Activated T-helper 2 cell treated with anti-CD3 and anti-CD28 coated beads, Interferon-gamma antibody, Interleukin-2, Interleukin-4, amounts not matched to agents 10 μg/mL and 5 μg/mL and 100 μg/mL, durations not matched to agents 14 hours and 24 hours and 36 hours (primary cell): ENCODE measurements at places on chromosomes 5 and 9.

DNA sequence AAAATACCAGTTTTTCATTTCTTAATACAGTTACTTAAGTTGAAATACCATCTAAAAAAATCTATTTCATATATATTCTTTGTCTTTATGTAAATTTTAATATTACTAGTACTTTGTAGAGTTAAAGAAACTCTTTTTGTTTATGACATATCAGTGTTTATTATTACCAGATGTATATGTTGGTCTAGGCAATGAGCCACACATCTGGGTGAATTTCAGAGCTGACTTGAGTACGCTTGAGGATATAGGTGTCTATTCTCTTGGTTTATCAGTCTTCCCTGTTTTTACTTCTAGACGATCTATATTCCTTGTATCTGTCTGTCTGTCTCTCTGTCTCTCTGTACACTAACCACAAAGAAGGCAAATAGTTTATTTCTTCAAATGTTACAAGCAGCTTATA, 2.9 kb downstream of the SMAD5 start:
- DNase-seq = no peak

- DNase-seq = no peak
Observed at GRCh38 chr5:111165058-111165457, 59.1 kb upstream of the CAMK4 start.

DNA sequence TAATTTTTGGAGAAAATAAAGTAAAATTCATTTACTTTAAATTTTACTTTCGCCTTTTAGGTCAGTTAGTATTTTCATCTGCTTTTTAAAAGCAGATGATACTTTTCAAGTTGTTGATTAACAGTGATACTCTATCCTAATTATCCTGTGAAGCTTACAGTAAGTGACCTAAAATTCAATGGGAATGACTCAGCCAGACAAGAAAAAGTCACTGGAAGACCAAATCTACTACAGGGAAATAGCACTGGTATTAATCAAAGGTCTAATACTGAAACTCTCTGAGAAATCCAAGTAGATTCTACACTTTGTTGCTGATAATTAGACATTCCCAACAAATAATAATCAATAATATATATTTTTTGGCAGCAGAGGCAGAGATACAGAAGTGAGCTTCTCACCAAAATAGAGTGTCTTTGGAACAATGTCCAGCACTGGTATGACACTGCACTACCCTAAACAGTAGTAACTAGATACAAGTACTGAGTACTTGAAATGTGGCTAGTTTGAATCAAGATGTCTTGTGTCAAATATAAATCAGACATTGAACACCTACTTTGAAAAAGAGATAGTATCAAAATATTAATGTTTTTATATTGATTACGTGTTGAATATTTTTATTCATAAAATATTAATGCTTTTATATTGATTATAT, 22.8 kb upstream of the ELL2 start:
- DNase-seq = no peak

DNA sequence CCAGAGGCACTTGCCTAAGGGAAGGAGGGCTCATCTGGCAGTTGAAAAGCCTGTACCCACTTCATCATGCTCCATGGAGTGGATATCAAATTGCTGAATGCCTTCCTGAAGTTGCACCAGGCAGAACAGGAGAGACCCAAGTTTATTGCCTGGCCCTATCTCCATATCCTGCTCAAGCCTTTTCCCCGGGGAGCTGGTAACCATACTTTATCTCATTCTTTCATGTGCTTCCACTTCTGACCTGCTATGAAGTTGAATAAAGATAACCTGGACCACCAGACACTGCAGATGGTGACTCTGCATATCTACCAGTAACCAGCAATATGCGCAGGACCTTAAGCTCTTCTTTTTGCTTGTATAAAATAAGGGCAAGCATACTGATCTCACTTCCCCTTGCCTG, 1397.5 kb upstream of the CDH6 start:
- no peak for DNase-seq

DNA sequence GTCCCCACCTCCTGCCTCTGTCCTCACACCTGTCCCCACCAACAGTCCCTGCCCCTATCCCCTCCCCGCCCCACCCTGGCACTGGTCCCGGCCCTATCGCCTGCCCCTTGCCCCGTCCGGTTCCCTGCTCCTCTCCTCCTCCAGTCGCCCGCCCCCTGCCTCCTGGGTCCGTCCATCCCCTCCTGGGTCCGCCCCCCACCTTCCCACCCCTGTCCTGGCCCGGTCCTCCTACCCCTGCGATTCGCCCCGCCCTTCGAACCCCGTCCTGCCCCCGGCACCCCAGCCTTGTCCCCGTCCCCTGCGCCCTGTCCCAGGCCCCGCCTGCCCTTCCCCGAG, 372 bp downstream of the EDF1 start:
- no peak for DNase-seq

DNA sequence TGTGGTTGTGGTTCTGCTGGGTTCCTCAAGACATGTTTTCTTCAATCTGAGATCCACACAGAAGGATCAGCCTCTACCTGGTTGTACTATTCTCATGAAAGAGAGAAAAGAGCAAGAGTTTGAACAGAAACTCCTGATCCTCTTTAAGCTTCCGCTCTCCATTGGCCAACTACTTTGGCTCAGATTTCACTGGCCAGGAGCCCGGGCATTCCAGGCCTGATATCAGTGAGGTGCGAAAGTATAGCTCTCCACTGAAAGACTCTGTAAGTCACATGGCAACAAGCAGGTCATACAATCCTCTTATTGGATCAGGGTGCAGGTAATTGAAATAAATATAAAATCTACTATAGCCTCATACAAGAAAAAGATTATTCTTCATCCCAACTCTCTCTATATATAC, 920.5 kb downstream of the TLE4 start:
- no peak for DNase-seq

DNA sequence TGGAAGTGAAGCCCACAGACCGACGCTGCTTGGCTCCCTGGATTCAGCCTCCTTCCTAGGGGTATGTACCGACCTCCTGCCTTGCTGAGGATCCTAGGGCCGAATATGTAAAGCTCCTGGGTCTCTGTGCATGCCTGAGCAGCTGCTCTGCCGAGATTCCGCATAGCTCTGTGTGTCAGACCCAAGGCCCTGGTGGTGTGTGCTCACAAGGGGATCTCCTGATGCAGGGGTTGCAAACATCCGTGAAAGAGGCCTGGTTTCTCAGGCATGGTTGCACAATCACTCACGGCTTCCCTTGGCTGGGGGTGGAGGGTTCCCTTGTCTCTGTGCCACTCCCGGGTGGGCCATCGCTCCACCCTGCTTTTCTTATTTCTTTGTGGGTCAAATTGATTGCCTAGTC, 19.9 kb upstream of the SVEP1 start:
- DNase-seq = no peak

- DNase-seq = no peak
Observed at GRCh38 chr5:16417398-16418074, 48.1 kb downstream of the ZNF622 start.

GRCh38 chr5:83987513-83988292, 267.0 kb upstream of the HAPLN1 start:
- DNase-seq = no peak

GRCh38 chr5:8686707-8687106, 817.8 kb downstream of the MTRR start:
- DNase-seq = no peak

GRCh38 chr5:122844910-122845228, 544 bp upstream of the SNX24 start:
- no peak for DNase-seq

DNA sequence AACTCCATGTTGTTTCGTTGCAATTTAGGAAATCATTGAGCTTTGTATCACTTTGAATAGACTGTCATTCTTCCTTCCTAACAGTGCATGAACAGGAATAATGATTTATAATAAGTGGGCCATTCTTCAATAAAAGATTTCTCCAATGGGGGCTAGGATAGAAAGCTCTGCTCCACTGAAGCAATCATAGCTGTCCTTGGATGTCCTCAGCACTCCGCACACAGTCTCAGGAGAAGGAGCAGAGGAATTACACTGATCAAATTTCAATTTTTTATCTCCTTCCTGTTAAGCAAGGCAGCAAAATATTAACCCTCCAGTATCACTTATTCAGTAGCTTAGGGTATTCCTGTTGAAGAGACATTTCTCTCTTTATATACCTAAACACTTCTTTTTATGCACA, 532.7 kb upstream of the ST8SIA4 start:
- DNase-seq = no peak

GRCh38 chr5:96920744-96921355, 15.0 kb upstream of the LNPEP start:
- DNase-seq = no peak

DNA sequence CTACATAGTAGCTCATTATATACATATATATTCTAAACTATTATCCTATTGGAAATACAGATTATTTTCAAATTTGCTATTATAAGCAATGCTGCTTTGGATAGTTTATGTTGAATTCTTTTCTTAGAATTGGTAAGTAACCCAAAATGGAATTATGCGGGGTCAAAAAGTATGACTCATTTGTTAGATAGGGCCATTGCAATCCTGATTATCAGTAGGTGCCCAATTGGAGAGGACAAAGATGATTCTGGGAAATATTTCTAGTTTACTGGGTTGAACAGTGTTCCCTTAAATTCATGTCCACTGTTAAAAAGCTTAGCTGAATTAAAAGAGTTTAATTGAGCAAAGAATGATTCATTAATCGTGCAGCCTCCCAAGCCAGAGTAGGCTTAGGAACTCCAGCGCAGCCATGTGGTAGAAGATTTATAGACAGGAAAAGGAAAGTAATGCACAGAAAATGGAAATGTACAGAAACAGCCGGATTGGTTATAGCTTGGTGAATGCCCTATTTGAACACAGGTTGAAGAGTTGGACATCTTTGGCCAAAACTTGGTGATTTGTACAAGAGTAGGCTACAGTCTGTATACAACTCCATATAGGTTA, 81.8 kb downstream of the GDNF start:
- DNase-seq = no peak

GRCh38 chr9:97480749-97481148, 20.7 kb upstream of the TMOD1 start:
- no peak for DNase-seq

DNA sequence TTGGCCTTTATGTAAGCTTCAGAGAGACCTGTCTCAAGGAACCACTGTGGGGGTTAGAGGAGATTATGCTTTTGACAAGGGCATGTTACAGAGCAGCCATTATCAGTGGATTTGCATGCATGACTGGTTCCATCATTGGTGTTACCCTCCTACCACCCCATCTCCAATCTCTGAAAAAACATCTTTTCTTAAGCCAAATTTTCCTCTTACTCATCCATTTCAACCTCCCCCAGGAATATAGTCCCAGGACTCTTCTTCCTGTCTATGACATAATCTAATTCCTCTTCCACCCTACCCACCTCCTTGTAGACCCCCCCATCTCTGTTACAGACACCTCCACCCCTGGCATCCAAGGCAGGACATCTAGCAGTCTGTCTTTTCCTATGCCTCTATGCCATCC, 33.1 kb upstream of the ADRB2 start:
- no peak for DNase-seq

DNA sequence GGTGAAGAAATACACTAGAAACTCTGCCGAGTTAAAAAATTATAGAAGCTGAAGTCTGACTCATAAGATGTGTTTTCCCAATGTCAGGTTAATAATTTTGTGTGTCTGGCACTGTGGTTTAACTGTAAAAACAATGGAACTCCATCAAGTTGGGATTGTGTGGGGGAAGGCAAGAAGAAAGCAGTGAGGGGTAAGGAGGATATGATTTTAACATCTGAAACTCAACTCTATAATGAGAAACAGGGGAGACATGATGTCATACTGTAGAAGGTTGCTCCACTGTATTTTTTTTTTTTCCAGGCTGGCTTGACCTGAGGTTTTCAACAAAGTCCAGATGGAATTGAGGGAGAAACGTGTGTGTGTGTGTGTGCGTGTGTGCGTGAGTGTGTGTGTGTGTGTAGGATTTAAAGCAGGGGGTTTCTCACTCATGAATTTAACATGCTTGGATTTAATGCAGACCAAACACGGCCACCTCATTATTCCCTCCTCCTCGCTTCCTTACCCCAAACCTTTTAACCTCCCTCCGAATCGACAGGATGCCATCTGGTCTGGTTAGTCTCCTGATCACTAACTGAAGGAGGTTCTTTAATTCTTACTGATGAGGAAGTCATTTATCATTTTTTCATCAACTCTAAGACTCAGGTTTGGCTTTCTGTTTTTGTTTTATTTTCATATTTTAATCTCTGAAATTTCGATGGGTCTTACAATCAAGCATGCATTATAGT, 140.2 kb upstream of the LPAR1 start:
- no peak for DNase-seq

GRCh38 chr9:101119206-101119819, 90.8 kb downstream of the PLPPR1 start:
- DNase-seq = no peak

GRCh38 chr9:134419684-134420076, 93.4 kb downstream of the RXRA start:
- DNase-seq = no peak

GRCh38 chr5:119049824-119050449, 20.9 kb upstream of the DMXL1 start:
- DNase-seq = no peak

DNA sequence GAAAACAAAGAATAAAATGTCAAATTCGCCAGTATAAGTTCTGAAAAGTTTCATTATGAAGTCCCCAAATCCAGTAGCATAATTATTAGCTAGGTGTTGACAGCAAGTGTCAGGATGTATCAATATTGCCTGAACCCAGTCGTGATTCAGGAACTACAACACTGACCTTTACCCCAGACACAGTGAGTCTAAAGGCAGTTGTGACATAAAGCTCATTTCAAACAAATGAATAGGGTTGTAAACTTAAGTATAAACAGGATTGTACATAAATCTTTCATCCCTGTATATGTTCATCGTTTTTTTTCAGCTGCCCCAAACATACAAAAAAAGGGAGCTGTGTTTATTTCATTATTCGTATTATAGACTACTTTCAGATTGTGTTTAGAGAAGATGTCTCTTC, 385.7 kb downstream of the PLK2 start:
- no peak for DNase-seq

- no peak for DNase-seq
Observed at GRCh38 chr5:106241409-106241808, 1429.3 kb downstream of the EFNA5 start.

DNA sequence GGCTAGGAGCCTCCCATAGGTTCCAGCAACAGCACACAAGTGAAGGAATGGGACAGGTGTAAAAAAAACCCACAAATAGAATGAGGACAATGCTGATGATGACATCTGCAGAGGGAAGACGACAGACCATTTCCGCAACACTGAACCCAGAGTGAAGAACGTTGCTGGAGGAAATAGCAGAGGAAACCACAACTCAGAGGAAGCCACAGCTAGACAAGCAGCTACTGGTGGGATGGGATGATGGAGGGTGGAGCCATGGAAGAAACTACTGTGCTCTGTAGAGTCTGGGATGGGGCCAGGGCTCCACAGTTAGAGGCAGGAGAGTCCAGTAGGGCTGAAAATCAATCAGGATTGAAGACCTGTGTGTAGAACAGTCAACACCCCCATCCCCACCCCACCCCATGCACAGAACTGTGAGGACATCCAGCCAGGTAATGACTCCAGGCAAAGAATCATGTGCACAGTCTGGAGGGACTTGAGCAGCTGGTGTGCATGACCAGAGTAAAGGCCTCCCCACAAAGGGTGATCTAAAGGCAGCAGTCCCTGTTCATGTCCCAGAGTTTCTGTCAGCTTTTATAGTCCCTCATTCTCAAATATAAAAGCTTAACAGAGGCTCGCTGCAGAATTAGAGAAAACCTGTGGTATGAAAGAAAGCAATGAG, 65.2 kb upstream of the SPIN1 start:
- peak; percentile 71 for DNase-seq

- no peak for DNase-seq
Observed at GRCh38 chr9:133718563-133719315, 19.4 kb downstream of the SARDH start.
